ENCODE measurements at places on chromosomes 4 and X. TPM values are rescaled to one million over a fixed set of nuclear protein-coding genes. Genes with fewer than 3 reads are reported as not detected.

DNA sequence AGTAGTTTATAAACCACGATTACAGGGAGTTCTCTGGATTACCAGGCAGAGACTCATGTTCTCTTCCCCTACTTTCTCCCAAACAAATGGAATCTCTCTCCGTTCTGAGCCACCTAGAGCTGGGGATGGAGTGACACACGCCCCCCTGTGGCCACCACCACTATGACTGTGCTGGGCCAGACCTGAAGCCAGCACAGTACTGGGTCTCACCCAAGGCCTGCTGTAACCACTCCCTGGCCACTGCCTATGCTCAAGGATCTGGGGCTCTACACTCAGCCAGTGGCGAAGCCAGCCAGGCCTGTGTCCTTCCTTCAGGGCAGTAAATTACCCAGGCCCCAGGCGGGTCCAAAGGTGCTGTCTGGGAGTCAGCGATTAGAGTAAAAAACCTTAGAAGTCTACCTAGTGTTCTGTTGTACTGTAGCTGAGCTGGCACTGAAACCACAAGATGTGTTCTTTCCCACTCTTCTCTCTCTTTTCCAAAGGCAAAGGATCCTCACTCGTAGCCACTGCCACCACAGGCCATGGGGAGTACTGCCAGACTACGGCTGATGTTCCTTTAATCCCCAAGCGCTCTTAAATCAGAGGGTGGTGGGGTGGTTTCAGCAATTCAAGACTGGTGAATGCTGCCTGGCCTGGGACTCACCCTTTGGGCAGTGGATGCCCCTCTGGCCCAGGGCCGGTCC lies 412.2 kb upstream of the ARX start:
- DNase-seq, result peak; percentile 24

The BANK1 gene
- polyA plus RNA-seq, result 0.25 TPM

The USP17L17 gene
- not detected for polyA plus RNA-seq

GRCh38 chr4:67366311-67366861 lies 178.9 kb downstream of the CENPC start:
- DNase-seq, result no peak

DNA sequence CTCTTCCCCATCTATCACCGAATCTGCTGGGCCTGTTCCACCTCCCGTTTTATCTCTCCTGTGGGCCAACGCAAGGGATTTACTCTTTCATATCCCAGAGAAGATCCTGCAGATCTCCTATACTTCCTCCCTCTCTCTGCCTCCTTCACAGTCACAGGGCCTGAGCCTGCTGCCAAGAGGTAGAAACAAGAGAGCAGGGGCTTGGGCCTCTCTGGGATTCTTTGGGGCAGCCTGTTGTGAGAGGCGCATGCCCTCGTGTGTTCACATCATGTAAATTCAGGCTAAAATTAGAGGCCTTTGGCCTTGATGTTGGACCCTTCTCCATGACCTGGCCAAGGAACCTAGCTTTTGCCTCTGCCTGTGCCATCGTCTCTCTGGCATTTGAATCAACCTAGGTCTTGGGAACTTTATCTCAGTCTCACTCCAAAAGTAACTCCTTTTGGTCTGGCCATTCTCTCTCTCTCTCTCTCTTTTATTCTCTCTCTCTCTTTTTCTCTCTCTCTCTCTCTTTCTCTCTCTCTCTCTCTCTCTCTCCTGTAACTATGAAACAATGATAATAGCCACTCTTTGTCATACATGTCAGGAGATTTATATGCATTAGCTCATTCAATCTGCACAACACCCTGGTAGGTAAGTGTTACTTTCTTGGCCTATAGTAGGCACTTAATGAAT lies 20.0 kb upstream of the EFNB1 start:
- peak; percentile 62 for DNase-seq

GRCh38 chr4:17326756-17327155 lies 185.1 kb downstream of the QDPR start:
- no peak for DNase-seq

DNA sequence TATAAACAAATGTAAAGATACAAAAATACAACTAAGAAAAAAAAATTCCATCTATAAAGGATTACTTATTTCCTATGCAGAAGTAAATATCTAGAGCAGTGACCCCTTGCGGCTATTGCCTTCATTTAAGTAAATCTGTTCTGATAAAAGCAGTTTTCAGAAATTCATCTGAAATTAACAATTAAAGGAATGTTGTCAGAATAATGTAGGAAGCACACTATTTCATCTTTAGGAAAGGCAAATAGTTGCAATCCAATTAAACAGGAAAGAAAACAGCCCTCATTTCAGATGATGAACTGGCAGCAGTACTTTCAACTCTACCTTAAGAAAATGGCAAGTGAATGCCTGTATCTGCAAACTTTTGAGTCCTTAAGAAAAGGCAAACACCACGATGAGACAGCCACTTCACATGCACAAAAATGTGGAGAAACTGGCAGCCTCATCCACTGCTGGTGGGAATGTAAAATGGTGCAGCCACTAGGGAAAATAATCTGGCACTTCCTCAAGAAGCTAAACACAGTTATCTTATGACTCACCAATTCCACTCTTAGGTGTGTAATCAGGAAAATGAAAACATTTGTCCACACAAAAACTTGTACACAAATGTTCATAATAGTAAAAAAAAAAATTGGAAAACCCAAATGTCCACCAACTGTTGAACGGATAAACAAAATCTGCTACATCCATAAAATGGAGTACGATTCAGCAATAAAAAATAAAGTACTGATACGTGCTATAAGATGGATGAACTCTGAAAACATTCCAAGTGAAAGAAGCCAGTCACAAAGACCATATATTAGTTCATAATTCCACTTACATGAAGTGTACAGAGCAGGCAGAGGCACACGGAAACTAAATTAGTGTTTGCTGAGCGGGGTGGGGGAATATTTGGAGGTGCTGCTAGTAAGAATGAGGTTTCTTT lies 2.0 kb upstream of the THAP9 start:
- DNase-seq, result no peak

DNA sequence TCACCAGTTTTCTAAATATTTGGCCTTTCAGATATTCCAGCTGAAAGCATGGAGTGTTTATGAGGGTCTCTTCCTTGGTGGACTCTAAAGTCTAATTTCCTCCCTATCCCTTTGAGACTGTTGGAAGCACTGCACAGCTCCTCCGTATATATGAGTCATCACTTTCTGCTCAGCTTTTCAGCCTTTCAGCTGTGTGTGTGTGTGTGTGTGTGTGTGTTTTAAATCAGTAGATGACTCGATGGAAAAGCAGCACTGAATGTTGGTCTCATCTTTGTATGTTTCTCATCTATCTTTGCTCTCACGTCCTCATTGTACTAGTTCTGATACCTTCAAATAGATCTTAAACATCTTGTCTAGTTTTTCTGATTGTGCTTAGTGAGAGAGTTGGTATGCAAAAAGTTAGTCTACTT lies 81.6 kb downstream of the ZFX start:
- DNase-seq, result no peak

DNA sequence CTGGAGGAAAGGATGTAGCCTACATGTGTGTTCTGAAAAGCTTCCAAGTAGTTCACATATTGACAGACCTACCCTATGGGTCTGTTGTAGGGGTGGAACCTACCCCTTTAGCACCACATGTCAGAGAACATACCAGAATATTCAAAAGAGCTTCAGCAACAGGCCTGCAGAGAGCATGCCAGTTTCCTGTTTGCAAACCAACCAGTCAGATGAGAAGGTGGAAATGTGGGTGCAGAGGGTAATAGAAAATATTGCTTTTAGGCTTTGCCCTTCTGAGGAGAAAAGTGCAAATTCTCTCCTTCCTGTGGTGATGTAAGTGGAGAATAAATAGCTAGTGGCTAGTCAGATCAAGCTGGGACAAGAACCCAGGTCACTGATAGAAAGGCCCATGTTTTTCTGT lies 16.4 kb downstream of the INTS6L start:
- no peak for DNase-seq

The AMTN gene
- polyA plus RNA-seq, result not detected

The TSPAN6 gene
- 5.1 TPM for polyA plus RNA-seq

The RNF150 gene
- polyA plus RNA-seq, result 55.9 TPM

The SYNPO2 gene
- 72.4 TPM for polyA plus RNA-seq

- no peak for DNase-seq
These were observed 32.1 kb upstream of the RAB9B start for GRCh38 chrX:103864149-103864548.

The TRIML1 gene
- polyA plus RNA-seq, result not detected

- no peak for DNase-seq
These were observed 47.4 kb downstream of the FGF2 start for GRCh38 chr4:122873821-122874593.

DNA sequence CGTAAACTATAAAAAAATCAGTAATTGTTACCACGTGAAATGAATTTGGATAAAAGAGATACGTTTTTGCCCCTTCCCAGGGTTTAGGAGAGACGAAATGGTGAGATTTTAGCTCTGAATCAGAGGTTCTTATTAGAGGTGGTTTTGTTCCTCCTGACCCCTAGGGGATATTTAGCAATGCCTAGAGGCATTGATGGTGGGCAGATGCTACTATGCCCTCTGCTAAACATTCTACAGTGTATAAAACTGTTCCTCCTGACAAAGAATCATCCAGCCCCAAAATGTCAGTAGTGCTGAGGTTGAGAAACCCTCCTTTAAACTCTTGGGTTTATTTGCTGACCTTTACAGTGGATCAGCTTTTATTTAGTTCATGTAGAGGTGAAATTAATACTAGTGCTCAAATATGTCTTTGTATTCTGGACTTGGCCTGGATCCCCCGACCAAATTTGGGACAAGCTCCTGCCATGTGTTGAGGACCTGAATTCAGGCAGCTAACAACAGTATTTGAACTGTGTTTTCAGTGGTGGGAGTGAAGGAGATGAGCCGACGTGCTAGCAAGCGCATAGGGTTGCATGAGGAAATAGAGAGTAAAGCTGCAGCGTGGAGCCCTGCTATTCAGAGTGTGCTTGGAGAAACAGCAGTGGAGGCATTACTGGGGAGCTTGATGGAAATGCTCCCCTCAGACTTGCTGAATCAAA lies 126.1 kb downstream of the PTTG2 start:
- no peak for DNase-seq

The SRPX2 gene
- 3.4 TPM for polyA plus RNA-seq

DNA sequence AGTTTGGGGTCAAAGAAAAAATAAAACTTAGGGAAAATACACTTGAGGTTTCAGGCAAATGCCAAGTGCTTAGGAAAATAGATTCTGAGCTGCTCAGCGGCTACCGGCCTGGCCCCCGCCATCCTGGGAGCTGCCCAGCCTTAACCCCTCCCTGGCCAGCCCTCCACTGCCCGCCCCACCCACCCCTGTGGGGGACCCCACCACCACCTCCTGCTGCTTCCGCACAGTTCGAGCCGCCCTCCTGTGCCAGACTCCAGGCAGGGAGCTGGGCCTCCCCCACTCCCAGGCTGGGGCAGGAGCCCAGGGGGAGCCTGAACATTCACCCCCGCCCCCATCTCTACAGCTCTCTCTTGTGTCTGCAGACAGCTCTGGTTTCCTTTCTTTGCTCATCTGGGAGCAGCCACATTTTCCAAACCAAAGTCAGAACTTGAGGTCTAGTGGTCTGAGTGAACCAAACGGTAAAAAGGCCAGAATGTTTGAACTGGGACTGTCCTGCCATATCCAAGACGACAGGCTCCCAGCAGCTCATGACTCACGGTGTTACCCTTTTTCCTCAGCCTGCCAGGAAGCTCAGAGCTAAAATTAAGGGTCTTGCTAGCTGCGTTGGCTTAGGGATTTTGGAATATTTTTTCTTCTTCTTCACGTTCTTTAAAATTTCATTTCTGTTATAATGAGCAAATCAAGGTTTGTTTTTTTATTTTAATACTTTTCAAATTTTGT lies 4.7 kb upstream of the FGFR3 start:
- no peak for DNase-seq

DNA sequence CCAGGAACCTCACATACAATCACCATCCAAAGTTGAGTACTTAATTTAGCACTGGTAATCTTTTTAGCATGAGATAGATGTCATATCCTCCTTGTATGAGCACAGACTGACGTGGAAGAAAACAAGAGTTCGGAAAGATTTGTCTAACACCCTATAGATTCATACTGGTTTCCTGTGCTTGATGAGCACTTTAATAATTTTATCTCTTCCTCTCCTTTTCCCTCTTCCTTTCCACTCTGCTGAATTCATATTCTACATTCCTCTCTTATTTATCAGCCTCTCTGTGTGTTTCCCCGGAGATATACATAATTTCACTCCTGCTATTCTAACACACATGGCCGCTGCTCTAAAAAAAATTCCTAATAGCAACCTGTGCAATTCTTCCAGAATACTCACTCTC lies 273.9 kb downstream of the AFF2 start:
- DNase-seq, result no peak

- no peak for DNase-seq
These were observed 3.1 kb downstream of the ZNF630 start for GRCh38 chrX:48068096-48068887.

DNA sequence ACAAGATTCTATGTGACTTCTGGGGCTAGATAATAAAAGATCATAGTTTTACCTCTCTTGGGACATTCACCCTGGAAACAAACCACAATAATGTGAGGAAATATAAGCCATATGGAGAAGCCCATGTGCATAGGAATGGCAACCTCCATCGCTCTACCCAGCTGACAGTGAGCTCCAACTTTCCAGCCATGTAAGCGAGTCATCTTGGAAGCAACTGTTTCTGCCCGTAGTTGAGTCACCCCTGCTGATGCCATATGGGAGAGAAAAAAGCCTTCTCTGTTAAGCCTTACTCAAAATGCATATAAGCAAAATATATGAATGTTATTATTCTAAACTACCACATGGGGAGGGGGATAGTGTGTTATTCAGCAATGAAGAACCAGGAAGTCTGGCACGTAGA lies 31.4 kb upstream of the RELL1 start:
- DNase-seq, result no peak

DNA sequence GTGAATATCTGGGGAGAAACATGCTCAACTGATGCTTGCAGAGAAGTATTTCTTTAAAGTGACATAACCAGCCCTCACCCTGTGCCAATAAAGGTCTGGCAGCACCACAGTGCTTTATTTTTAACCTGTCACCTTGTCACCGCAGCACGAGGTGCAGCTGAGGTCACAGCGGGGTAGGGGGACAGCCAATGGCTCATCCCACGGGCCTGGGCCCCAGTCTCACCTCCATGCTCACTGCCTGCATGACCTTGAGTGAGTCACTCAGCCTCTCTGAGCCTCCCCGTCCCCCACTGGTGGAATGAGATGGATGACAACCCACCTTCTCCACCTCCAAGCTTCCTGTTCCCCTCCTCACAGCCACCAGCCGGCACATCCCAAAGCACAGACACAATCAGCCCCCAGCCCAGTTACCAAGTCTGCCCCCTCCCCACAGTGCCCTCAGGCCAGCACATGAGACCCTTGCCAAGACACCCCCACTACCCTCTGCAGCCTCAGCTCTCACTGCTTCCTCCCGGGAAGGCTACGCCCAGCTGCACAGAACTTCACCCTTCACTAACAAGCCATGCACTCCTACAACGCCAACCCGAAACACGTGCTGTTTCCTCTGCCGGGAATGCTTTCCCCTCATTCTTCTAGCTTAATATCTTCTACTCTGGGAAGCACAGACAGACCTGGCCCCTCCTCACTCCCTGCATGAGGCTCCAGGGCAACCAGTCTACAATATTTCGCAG lies 24.9 kb upstream of the MAN2B2 start:
- no peak for DNase-seq

DNA sequence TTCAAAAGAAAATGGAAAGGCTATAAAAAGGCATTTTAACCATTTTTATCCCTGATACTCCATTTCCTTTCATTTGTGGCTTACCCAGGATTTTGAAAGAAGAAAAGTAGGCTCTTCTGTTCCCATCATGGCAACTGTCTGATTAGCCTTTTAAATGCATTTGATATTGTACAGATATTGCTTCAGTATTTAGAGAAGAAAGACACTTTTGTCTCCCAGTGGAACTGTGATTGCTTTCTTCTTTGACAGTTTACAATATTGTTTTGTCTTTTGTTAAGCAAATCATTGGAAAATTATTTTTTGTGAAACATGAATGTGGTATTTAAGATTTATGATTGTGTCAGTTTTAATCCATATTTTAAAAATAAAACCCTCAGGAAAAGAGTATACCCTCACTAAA lies 297.4 kb upstream of the TACR3 start:
- DNase-seq, result no peak

The PCSK1N gene
- polyA plus RNA-seq, result not detected

All from heart left ventricle (tissue), 16 donors.